ENCODE measurements at places on chromosomes 5 and 9.

DNA sequence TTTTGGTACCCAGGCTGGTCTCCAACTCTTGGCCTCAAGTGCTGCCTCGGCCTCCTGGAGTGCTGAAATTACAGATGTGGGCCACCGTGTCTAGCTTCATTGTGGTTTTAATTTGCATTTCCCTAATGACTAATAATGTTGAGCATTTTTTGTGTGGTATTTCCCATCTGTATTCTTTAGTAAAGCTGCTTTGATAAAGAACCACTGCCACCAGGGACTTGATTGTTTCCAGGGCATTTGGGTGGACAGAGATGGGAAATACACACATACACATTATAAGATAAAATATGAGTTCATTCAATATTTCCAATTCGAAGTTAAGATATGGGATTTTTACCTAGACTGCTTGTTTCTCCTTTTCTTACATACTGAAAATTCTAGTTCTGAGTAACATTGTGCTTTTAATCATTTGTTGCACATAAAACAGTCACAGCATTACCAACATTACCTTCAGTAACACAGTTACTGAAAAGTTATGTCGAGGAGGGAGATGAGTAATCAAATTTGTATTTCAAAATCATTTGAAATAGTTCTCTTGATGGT is 28.9 kb downstream of the HABP4 start:
- DNase-seq: no peak

DNA sequence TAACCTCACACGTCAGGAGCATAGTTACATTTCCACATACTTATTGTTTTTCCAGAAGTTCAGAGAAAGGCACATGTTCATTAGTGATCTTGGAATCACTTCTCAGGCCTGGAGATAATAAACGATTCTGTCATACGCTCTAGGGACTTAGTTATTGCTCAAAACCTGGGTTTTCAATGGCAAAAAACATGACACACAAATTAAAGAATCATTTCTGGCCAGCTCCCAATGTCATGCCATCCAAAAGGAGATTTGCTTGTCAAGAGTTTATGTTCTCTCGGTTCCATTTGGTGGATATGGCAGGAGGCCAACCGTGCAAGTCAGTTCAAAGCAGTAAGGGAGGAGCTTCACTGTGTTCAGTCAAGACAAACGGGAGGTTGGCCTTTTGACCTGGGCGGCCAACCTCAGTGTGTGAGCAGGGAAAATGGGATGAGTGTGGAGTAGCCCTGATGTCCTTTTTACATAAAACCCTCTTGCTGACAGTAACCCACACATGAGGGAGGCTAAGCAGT is 123.4 kb downstream of the NXNL2 start:
- no peak for DNase-seq

DNA sequence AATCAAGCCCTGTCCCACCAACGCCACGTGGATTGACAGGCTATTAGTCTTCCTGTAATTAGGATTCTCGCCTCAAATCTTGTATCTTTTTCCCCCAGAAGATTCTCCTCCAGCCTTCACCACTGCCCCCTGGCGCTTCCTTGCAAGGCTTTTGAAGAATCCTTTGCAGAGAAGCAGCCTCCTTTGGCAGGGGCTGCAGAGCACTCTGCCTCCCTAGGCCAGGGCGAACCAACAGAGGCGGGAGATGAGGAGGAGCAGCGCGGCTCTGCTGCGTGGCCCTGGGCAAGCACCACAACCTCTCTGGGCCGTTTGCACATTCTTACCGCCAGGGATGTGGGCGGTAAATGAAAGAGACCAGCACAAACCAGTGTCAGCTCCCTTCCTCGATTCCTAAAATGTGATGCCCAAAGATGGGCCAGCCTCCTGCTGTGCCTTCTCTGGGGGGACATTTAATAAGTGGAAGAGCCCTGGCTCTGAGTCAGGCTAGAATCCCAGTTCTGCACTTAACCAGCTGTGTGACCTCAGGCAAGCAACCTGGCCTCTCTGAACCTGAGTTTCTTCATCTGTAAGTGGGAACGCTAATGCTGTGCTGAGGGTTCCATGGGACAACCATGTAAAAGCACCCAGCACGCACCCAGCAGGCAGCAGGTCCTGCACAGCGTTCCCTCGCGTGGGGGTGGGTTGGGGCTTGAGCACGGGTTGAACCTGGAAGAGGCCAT is 128.6 kb downstream of the KCNIP1 start:
- no peak for DNase-seq

DNA sequence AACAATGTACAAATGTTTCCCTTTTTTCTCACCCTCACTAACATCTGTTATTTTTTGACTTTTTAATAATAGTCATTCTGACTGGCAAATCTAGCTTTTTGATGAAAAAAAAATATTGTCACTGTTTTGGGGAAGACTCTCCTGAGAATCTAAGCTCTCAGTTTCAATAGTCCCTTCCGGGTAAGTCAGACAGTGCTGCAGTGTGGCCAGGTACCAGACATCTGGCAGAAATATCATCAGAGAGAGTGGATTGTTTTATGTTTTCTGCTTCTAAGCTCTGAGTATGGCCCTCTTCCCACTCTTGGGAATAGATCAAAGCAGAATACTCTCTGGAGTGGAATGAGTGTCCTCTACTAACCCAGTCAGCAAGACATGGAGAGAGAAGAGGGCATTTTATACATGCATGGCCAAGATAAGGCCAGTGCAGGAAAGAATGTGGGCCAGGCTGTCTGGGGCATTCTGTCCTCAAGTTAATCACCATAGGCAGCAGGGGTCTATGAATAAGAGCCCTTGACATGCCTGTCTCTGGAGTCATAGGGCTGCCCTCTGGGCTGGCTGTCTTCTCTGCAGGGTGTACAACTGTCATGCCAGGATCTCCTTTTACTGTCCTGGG is 38.5 kb upstream of the OR2S2 start:
- no peak for DNase-seq

DNA sequence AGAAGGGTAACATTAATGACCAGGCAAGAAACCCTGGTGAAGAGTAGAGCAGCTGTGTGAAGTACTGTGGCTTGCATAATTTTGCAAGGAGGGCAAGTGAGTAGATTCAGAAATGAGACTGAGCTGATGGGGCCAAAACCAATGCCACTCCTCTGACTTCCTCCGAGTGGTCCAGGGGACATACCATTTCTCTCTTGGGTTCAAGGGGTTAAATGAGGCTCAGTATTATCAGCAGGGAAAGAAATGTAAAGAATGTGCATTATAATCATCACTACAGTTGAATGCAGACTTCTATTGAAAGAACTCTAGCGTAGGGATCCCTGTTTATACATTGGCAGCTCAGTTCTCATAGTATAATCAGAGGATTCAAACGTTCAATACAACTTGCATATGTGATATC is 9.9 kb downstream of the POLR3G start:
- DNase-seq: no peak

- DNase-seq: no peak
These were observed 73.6 kb downstream of the RPS23 start for GRCh38 chr5:82204567-82204966.

- no peak for DNase-seq
These were observed 25.4 kb downstream of the GPR21 start for GRCh38 chr9:123058834-123059233.

DNA sequence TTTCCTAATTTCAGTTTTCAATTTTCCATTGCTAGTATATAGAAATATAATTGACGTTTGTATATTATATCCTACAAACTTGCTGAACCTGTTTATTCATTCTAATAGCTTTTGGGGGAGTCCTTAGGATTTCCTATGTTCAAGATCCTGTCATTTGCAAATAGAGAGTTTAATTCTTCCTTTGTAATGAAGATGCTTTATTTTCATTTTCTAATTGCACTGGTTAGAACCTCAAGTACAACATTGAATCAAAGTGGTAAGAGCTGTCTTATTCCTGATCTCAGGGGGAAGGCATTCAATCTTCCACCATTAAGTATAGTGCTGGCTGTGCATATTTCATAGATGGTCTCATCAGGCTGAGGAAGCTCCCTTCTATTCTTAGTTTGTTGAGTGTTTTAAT is 15.6 kb upstream of the SLC24A2 start:
- DNase-seq: no peak

GRCh38 chr5:44842496-44843282 is 33.9 kb downstream of the MRPS30 start:
- no peak for DNase-seq

DNA sequence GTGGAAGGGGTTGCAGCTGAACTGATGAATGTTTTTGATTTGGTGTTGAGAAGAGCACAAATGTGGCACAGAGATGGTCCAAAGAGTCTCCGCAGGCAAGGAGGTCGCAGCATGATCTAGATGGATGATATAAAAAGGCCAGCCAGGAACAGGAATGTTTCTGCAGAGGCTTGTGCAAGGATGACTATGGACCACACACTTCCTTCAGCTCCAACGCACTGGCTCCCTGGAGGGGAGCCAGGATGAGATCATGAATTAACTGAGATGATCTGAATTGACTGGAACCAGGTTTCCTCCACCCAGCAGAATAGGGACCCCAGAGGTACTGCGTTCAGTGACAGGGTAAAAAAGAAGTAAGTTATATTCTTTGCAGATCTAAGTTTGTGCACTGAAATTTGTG is 89.0 kb downstream of the ARSB start:
- no peak for DNase-seq

- DNase-seq: no peak
These were observed 30.9 kb downstream of the ZNF366 start for GRCh38 chr5:72476275-72476674.

DNA sequence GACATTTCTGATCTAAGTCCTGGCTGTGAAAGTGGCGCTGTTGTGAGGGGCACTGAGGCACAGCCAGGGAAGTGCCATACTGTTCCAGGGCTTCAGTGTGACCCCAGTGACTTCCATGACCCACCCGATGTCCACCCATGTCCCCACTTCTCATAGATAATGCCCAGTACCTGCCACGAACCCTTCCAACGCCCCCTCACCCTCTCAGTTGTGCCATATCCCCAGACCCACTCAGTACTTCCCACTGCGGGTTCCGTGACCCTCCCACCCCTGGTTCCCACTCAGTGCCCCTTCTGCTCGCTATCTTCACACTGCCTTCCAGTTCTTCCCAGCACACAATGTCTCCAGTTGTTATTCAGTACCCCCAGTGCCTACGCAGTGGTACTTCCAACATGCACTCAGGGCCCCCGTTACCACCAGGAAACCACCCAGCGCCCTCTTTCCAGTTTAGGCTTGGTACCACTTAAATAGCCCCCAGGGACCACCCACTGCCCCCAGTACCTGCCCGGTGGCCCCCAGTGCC is 30.7 kb upstream of the PSD2 start:
- DNase-seq: peak; percentile 28

GRCh38 chr5:5658226-5658625 is 235.7 kb downstream of the ICE1 start:
- DNase-seq: peak; percentile 73

- no peak for DNase-seq
These were observed 97.6 kb downstream of the GADD45G start for GRCh38 chr9:89702401-89702800.

DNA sequence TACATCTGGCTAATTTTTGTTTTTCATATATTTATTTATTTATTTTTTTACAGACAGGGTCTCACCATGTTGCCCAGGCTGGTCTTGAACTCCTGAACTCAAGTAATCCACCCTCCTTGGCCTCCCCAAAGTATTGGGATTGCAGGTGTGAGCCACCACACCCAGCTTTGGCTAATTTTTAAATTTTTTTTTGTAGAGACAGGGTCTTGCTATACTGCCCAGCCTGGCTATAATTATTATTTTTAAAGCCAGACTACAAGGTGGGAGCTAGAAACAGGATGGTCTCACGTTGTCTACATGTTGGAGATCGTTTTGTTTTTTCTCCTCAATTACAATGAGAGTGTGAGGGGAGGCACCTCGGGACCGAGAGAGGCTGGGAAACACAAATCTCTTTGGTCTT is 23.8 kb downstream of the ASS1 start:
- DNase-seq: no peak

GRCh38 chr5:58571501-58571900 is 11.4 kb upstream of the RAB3C start:
- no peak for DNase-seq

GRCh38 chr5:6396043-6396442 is 17.7 kb upstream of the MED10 start:
- no peak for DNase-seq

DNA sequence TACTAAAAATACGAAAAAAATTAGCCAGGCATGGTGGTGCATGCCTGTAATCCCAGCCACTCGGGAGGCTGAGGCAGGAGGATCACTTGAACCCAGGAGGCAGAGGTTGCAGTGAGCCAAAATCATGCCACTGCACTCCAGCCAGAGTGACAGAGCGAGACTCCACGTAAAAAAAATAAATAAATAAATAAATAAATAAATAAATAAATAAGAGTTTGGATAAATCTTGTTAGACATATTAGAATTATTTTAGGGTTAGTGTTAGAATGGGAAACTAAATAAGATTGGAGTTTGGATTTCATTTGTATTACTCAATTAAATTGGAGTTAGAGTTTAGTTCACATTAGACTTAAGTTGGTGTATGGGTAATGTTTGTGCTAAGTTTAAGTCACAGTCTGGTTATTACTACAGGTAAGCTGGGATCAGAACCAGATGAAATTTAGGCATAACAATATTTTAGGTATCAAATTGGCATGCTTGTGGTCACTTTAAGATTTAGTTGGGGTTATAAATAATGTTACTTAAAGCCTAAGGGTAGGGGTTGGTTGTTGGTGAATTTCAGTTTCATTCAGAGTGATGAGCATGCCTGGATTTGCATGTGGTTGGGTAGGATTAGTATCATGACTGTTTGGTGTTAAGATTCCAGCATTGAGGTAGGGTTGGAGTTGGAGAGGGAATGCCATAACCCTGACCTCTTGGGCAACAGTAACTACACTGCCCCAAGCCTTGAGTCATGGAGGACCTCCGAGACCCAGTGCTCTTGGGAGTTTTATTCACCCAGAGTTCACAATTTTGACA is 3.3 kb downstream of the OR5C1 start:
- DNase-seq: no peak

GRCh38 chr5:65668696-65669095 is 43.9 kb downstream of the SHLD3 start:
- DNase-seq: no peak

DNA sequence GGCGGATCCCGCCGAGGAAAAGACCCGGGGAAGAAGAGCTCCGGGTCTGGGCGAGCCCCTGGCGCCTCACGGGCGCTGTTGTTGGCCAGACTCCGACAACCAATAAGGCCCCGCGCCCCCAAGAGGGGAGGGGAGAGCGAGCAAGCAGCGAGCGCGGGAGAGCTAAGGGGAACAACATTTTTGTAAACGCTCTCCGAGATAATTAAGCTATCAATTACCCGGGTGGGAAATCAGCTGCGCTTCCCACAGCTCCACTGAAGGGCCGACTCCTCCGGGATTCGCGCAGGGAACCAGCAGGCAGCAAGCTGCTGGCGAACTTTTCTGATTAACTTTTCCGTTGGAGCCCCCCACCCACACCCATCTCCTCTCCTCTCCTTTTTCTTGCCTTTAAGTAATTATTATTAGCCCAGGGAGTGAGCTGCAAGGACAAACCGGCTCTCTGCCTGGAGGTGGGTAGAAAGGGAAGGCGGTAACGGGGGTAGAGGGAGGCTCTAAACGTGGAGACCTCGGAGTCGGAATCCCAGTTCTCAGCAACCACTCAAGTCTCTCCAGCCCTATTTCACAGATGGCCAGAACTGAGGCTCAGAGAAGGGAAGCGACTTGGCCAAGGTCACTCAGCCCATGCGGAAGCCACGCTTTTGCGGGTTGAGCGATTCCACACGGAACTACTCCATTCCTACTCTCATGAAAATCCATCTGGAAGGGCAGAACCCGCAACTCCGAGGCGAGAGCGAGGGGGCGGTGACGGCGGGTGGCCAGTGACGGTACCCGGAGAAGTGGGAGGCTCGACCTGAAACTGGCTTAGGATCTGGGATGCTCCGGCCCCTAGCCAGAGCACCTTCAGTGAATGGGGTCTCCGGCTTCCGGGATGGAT is 1.3 kb downstream of the ASTN2 start:
- DNase-seq: no peak
